RPMI8226 (cell line): ENCODE measurements at places on chromosomes 11 and 22.

DNA sequence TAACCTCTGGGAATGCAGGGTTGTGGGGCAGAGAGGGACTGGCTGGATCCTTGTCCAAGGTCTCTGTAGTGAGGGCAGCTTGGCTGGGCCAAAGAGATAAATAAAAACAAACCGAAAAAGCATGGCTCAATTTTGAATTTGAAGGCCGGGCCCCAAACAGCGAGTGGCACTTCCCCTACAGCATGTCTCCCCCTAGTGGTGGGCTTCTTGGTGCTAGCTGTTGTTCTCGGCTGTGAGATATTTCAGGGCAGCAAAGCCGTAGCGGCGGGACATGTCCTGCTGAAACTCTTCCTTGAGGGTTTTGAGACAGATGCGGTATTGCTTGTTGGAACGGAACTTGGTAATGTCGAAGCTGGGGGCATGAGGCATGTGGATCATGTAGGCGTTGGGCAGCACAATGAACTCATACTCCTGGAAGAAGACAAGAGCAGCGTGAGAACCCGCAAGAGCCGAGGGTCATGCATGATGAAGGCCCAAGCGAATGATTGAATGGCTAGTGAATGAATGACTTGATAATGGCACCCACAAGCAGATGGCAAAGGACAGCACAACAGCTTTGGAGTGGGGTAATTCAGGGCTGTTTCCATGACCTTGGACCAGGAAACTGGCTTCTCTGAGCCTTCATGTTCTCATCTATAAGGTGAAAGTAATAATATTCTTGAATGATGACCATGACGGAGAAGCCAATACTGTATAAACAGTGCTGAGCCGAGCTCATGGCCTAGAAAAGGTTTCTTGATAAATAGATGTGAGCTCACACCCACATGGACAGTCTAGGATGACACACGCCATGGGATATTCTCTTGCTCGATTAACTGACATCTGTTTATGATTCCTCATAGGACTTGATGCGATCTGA is 216.3 kb upstream of the SYN3 start:
- peak; percentile 30 for DNase-seq

- DNase-seq, result no peak
These were observed 116.9 kb downstream of the SOX6 start for GRCh38 chr11:16239141-16240105.

GRCh38 chr11:74749965-74750296 is 1.3 kb downstream of the RNF169 start:
- DNase-seq, result peak; percentile 19

DNA sequence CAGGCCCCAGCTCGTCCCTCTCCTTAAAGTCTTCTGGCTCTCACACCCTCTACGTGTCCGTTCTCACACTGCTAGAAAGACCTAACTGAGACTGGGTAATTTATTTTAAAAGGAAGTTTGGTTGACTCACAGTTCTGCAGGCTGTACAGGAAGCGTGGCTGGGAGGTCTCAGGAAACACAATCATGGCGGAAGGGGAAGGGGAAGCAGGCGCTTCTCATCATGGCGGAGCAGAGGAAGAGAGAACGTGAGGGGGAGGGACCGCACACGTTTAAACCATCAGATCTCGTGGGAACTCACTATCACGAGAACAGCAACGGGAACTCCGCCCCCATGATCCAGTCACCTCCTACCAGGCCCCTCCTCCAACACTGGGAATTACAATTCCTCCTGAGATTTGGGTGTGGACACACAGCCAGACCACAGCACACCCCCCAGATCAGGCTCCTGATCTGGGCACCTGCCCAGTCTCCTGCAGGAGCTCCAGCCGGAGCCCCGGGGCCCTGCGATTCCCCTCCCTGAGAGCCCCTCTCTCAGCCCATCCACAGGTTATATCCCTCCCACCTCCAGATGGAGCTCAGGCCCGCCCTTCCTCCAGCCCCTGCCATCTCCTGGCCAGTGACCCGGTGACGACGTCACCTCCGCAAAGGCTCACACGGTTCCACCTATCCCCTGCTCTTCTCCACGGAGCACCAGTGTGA is 170.2 kb downstream of the BRD1 start:
- DNase-seq, result peak; percentile 72
